ENCODE measurements at places on chromosomes 12 and 14. TPM values are rescaled to one million over a fixed set of nuclear protein-coding genes. Genes with fewer than 3 reads are reported as not detected.

DNA sequence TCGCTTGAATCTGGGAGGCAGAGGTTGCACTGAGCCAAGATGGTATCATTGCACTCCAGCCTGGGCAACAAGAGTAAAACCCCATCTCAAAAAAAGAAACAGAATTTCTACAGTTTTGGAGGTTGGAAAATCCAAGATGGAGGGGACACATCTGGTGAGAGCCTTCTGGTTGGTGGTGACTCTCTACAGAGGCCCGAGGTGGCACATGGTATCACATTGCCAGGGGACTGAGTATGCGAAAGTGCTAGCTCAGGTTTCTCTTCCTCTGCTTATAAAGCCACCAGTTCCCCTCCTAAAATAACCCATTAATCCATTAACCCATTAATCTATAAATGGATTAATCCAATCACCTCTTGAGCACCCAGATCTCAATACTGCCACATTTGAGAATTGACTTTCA lies 70.8 kb upstream of the DACT1 start:
- no peak for DNase-seq

DNA sequence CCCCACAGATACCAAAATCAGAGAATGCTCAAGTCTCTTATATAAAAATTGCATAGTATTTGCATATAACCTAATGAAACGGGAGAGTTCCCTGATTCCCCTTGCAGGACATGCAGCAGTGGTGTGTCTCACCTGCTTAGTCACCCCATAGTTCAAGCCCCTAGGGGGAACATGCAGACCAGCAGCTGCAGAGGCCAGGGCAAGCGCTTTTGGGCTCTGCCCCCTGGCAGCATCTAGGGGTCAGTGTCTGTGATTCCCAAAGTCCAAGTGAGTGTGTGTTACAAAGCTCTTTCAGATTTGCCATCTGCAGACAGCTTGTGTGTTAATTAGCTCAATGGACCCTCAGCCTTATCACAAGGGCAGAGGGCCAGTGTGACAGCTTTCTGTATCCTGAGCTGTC lies 110.1 kb downstream of the DNAI7 start:
- DNase-seq: no peak

DNA sequence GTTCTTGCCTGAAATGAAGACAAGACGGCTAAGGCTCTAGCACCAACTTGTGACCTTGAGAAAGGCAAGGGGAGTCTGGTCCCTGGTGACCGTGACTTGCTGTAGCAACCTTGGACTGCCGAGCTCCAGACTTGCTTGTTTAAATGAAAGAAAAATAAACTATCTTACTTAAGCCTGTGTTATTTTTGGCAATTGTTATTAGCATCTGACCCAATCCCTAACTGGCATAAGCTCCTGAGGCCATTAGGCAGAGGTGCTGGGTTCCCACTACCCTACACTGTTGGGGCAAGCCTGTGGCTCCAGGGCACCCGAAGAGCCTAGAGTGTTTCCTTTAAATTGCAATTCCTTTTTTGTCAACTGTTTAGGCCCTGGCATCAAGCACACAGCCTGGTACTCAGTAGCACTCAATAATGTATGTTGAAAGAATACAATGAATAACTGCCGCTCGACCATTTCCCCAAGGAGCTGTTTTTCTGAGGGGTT lies 106.9 kb upstream of the HIF1A start:
- DNase-seq: no peak

DNA sequence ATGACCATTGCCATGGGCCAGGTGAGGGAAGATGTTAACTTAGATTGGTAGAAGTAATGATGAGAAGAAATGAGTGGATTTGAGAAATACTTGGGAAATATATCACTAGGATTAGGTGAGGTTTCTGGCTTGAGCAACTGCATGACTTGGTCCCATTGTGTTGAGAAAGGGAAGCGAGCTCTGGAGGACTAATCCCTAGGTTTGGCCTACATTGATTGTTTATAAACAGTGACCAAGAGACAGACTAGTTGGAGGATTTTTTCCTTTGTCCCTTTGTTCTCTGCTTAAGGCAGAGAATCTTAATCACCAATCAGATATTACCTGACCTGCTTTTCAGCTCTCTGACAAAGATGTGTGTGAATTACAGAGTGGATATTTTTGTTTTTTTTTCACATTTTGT lies 100.5 kb downstream of the AEBP2 start:
- DNase-seq: no peak

DNA sequence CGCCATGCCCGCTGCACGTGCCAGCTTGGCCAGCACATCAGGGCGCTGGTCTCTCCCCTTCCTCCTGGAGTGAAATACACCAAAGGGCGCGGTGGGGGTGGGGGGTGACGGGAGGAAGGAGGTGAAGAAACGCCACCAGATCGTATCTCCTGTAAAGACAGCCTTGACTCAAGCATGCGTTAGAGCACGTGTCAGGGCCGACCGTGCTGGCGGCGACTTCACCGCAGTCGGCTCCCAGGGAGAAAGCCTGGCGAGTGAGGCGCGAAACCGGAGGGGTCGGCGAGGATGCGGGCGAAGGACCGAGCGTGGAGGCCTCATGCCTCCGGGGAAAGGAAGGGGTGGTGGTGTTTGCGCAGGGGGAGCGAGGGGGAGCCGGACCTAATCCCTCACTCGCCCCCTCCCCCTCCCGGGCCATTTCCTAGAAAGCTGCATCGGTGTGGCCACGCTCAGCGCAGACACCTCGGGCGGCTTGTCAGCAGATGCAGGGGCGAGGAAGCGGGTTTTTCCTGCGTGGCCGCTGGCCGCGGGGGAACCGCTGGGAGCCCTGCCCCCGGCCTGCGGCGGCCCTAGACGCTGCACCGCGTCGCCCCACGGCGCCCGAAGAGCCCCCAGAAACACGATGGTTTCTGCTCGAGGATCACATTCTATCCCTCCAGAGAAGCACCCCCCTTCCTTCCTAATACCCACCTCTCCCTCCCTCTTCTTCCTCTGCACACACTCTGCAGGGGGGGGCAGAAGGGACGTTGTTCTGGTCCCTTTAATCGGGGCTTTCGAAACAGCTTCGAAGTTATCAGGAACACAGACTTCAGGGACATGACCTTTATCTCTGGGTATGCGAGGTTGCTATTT lies 914 bp upstream of the CCND2 start:
- no peak for DNase-seq

- no peak for DNase-seq
Measured at GRCh38 chr12:111268738-111269572, 99.9 kb downstream of the PHETA1 start.

GRCh38 chr12:126545411-126545810 lies 1480.2 kb downstream of the AACS start:
- DNase-seq: no peak

GRCh38 chr14:99936738-99937474 lies 128.3 kb upstream of the EVL start:
- no peak for DNase-seq

DNA sequence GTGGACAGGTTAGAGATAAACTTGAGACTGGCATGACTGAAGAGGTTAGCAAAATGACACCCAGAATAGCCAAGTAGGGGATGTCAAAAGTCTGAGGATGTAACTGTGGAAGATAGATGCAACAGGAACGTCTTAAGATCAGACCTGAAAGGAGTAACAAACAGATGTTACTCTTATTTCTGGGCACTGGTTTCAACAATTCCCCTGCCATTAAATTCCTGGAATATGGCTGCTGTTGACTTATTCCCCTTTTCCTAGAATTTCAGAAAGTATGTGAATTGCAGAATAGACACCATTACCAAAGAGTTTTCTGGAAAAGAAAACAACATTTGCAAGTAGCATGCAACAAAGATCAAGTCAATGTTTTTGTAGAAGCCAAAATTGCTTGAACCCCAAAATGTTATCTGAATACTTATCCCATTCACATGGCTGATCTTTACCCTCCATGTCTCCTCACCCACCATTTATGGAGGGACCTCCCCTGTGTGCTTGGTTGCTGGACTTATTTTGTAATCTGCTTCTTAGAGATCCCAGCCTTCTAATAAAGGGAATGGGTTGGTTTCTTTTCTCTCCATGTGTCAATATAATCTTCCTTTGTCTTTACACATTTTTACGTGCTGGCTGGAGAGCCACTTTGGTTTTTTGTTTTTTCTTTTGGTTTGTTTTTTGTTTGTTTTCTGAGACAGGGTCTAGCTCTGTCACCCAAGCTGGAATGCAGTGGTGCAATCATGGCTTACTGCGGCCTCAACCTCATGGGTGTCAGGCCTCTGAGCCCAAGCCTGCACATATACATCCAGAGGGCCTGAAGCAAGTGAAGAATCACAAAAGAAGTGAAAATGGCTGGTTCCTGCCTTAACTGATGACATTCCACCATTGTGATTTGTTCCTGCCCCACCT lies 57.0 kb downstream of the BBS10 start:
- DNase-seq: no peak

DNA sequence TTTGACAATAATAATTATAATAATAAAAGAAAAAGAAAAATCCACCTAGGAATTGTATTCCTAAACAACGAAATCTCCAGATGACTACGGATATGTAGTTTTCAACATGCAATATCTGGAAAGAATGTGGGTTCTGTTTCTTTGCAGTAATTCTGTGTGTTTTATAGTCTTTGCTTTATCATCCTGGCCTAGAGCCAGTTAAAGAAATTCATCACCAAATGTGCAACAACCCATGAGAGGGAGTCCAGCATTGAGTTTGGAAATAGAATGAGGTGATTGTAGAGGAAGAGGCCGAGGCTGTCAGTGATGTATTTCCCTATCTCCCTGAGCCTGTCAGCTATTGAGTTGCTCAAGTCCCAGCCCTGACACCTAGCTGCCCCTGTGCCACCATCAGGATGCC lies 200.5 kb upstream of the DCN start:
- DNase-seq: peak; percentile 64

The PPP1R1A gene
- 1.6 TPM for total RNA-seq

The GYS2 gene
- total RNA-seq: not detected

The KSR2 gene
- 0.32 TPM for total RNA-seq

The WASHC3 gene
- total RNA-seq: 82.1 TPM
